Eye (tissue), 1 donor: ENCODE measurements at places on chromosomes 5 and 9.
A peak's percentile ranks its signal among the peaks of the same experiment; 100 is the strongest.

DNA sequence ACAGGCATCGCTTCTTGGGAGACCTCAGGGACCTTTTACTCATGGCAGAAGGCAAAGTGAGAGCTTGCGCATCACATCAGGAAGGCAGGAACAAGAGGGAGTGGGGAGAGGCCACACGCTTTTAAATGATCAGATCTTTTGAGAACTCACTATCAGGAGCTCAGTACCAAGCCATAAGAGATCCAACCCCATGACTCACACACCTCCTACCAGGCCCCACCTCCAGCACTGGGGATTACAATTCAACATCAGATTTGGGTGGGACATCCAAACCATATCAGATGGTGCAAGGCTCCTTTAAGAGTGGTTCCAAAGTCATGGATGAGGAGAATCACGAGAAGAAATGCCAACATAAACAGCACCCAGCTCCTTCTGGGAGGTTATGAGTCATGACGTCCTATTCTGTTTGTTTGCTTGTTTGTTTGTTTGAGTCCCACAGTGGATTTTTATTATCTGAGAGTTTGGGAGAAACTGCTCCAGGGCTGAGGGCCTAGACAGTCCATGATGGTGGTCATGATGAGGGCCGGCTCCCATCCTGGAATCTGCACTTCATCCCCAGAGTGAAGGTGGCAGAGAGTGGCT, 453.5 kb downstream of the GADD45G start:
- no peak for DNase-seq

GRCh38 chr9:93967020-93967803, 12.1 kb upstream of the BARX1 start:
- no peak for DNase-seq

GRCh38 chr9:121645853-121646807, 5.3 kb upstream of the DAB2IP start:
- DNase-seq, result peak; percentile 80

- no peak for DNase-seq
These were observed 26.4 kb downstream of the TNPO1 start for GRCh38 chr5:72842816-72843215.

GRCh38 chr9:125593581-125594222, 113.3 kb downstream of the MAPKAP1 start:
- DNase-seq, result no peak

DNA sequence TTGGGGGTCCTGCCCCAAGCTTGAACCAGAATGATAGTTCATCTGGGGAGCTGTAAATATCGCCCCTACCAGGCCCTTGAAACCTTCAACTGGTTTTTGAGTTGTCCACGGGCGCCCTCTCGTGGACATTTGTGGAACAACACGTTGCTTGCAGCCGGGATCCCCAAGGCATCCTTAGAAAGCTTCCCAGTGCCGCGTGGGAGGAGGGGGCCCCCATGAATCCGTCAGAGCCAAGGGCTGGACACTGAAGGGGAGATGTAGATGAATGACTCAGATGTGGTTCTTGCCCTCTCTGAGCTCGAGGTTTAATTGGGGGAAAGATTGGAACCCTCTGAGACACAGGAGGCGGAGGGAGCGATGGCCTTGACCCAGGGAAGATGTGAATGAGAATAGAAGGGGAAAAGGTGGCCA, 31.8 kb upstream of the ORM1 start:
- peak; percentile 92 for DNase-seq

DNA sequence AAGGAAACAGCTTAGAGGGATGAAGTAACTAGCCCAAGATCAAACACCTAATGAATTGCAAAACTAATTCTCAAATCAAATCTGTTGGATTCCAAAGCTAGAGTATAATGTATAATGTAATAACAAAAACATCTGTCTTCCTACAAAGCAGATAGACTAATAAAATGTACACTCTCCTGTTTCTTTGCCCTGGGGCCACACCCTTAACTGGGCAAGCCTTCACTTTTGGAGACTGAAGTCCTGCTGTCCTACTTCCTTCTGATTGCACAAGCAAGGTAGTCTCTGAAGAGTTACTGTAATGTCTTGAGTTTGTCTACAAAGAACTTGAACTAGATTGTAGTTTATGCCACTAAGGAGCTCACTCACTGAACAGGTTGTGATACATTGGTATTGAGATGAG, 2.5 kb downstream of the TTC1 start:
- no peak for DNase-seq

- DNase-seq, result no peak
These were observed 63.6 kb downstream of the FRMD3 start for GRCh38 chr9:83474631-83475030.

- no peak for DNase-seq
These were observed 185.0 kb upstream of the ELL2 start for GRCh38 chr5:96146675-96147074.

DNA sequence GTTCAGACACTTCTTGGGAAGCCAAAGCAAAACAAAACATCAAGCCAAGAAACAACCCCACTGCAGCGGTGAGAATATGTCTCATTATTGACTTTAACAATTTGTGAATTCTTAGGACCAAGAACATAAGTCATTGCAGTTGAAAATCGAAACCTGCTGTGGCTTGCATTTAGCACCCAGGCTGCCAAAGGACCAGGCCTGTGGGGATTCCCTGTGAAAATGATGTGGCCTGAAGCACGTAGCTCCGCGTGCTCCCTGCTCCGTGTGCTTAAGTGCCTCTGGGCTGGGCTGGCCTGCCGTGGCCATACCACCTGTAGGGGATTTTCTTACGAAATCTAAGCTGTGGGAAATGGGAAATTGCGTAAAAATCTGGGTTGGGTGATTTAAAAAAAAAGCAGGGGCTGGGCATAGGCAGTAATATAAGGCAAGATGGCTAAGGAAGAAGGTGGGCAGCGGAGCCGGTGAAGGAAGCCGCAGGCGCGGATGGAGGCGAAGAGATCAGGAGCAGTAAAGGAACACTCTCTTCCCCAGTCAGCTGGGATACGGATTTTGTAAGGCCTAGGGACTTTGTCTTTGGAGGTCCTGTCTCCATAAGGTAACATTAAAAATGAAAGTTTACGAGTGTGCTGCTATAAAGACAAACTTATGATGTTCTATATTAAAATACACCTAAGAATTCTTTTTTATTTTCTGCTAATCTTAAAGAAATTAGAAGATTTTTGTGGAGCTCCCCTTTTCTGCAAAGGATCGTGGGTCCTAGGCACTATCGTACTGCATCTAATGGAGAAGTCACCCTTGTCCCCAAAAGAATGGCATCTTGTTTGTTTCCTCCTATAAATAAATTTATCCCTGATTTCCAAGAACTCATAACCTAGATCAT, 189.6 kb upstream of the SEMA6A start:
- DNase-seq, result no peak

DNA sequence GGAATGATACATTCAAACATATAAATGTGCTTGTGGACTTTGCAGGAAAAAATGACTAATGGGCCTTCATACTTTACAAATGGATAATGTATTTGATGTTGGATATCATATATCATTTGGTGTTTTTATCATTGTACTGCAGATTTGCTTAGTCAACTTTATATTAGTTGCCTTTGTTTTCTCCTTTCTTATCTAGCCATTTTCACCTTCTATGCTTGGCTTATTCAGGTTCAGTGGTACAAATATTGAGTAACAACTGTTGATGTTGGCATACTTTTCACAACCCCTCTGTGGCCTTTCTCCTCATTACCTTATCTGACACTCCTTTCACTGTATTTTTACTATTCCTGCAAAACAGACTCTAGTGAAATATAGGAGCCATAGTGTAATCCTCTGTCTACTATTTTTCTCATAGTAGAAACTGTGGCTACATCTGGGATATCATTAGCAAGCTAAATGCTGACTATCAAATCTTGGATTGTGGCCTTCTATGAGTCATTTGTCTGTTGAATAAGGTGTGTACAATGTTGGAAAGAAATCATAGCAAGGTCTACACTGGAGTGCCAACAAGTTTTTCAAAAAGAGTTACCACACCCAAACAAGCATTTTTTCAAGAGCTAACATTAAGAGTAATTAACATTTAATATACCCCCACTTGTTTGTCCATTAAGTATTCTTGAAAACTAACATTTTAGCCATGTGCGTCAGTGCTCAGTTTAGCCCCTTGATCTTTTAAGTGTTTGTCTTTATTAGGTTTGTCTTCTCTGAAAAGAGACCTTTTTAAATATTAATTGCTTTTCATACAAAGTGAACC, 330.1 kb downstream of the ADGRV1 start:
- DNase-seq, result no peak

DNA sequence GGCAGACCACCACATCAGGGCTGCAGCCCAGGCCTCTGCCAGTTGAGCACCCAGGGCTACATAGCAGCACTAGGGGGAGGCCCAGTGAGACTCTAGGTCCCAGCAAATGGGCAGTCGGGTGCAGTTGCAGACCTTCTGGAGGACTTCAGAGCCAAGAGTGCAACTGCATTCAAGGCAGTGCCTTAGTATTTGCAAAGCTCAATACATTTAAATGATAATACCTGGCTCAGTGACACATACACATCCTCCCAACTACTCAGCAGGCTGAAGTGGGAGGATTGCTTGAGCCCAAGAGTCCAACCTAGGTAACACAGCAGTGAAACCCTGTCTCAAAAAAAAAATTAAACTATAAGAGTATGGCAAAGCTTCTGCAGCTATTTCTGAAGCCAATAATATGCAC, 38.6 kb upstream of the TMOD1 start:
- DNase-seq, result no peak

DNA sequence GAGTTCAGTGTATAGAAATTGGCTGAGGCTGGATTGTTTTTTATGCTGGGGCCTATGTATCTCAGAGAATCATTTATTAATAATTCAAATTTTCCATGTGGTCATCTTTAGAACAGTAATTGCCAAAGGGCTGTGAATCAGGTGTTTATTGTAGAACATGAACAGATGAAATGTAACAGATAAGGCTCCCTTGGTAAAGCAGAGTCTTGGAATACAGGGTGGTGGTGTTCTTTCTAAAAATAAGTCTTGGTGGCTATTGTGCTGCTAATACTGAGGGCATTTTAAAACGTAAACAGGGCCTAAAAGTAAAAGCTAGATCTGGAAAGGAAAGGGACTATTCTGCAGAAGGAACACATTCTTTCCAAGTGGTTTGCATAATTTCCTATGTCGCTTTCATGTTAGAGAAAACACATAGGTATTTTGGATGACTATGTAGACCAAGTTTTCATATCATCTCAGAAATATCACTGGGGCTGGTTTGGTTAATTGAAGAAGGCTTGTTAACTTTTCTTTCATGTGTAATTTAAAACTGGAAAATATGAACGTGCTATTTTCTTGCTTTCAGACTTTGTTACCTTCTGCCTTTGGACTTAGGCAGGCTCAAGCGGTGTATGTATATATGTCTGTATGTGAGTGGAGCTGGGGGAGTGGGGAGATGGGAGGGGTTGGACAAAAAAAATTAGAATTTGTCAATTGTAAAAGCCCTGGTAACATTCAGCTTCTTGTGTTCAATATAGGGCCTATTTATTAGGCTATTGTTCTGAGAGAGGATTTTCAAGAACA, 119.9 kb upstream of the ANKRD55 start:
- DNase-seq, result no peak

GRCh38 chr9:15541872-15542271, 11.0 kb upstream of the CCDC171 start:
- peak; percentile 76 for DNase-seq

GRCh38 chr5:83357621-83358231, 113.8 kb upstream of the VCAN start:
- no peak for DNase-seq

DNA sequence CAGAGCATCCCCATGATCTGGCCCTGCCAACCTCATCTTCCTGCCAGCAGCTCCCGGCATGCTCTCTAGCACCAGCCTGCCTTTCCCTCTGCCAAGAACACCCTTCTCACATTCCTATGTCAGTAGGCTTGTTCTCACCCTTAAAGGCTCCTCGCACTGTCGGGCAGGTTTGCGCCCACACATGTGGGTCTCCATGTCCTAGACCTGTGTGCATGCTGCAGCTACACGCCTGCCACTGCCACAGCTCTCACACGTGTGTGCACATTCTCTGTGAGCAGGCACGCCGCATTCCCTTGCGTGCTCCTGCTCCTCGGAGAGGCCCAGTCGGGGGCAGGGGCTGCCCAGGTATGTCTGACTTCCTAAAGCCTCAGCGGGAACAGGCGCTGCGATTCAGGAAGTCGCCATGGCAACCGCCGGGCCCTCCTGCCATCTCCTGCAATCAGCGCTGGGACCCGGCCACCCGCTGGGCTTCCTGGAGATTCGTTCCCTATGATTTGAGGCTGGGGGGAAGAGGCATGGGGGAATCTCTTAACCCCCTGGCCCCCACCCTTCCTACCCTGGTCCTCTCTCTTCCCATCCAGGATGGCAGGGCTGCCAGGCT, 28.1 kb downstream of the NDUFA8 start:
- DNase-seq, result peak; percentile 64

DNA sequence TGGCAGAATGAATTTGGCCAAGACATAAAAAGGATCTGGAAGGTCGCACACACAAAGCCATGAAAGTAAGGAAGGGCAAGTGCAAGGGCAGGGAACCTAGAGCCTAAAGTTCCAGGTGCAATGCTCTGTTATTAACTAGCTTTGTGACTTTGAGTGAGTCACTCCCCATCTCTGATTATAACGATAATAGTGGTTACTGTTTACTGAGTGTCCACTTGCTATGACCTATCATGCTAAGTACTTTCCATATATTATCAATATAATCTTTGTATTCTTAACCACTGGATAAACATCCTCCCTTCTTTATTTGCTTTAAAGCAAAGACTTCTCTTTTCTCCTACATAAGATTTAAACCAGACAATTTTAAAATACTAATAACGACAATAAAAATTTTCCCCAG, 504.6 kb upstream of the BRINP1 start:
- DNase-seq, result no peak

DNA sequence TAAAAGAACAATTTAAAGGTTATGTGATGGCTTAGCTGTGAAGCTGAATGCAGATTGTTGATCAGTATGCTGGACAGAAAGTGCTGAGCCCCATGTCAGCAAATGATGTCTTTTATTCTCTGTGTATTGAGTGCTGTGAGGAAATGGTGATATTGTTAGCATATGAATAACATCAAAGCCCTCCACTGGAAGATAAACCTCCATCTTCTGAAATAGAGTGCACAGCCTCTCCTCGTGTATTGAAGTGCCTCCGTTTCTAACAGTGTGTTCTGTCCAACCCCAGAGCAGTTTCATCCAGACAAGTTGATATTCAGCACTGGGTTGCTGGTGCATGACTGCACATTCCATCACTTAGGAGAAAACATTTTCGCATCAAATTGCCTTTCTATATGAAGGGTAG, 242.9 kb downstream of the CSNK1G3 start:
- DNase-seq, result peak; percentile 68

DNA sequence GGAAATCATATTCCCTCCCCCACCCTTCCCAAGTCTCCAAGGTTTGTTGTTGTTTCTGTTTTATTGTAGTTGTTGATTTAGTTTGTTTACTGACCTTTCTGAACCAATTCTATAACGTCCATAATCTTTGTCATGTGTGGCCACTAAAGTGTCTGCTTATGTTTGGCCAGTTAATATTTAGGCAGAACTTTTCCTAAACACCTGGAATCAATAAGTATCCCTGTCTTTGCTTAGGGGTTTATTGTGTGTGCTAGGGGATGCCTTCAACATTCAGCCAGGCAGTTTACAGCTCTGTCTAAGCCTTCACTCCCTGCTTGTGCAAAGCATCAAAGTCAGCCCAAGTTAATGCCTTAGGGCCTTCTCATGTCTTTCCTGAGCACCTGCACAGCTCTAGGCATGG, 16.9 kb upstream of the LECT2 start:
- DNase-seq, result no peak

- DNase-seq, result peak; percentile 73
These were observed 20.4 kb upstream of the ZNF354B start for GRCh38 chr5:178839319-178839704.

GRCh38 chr5:133905424-133905823, 63.0 kb downstream of the C5orf15 start:
- DNase-seq, result no peak
